NCI-H2081 treated with DMSO at 0.1 percent for 48 hours (cell line): ENCODE measurements at places on chromosomes 12 and 14.

GRCh38 chr14:56196274-56196673, 78.1 kb downstream of the PELI2 start:
- DNase-seq = no peak

- DNase-seq = no peak
Observed at GRCh38 chr12:2027351-2027750, 23.1 kb upstream of the DCP1B start.

DNA sequence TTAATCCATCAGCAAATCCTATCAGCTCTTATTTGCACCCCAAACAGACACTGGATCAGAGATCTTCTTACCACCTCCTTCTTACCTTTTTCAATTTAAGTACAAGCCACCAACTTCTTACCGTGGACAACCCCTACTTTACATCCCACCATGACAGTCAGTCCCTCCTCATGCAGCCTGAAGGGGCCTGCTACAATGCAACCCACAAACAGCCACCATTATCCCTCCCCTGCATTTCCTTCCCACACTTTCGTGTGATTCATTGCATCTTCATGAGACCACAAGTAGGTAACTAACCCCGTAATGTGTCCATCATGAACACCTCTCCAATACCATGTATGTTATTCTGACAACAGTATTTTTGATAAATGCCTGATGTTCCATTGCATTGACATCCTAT, 108.6 kb downstream of the BCL11B start:
- DNase-seq = no peak

- DNase-seq = no peak
Observed at GRCh38 chr12:19018302-19018970, 111.1 kb upstream of the PLEKHA5 start.

DNA sequence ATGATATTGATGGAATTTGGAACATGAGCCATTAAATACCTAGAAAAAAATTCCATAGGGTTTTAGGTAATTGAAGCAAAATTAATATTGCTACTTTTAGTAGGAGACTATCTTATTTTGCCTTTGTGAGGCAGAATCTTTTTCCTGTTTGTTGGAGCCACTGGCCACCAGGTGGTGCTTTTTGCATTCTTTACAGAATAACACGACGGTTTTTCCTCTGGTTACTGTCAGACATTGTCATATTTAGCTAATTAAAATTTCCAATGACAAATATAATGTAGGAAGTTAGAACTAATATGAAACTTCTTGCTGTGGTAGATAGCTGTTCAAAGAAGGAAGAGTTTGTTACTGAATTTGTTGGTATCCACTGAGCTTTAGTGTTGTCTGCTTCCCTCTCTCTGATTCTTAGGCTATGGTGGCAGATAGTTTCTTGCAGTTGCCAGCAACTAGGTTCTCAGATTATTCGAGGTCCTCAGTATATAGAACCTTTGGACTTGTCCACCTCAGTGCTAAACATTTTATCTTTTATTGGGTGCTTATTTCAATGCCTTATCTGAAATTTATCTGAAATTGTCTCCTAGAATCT, 25.7 kb downstream of the RAB21 start:
- no peak for DNase-seq

DNA sequence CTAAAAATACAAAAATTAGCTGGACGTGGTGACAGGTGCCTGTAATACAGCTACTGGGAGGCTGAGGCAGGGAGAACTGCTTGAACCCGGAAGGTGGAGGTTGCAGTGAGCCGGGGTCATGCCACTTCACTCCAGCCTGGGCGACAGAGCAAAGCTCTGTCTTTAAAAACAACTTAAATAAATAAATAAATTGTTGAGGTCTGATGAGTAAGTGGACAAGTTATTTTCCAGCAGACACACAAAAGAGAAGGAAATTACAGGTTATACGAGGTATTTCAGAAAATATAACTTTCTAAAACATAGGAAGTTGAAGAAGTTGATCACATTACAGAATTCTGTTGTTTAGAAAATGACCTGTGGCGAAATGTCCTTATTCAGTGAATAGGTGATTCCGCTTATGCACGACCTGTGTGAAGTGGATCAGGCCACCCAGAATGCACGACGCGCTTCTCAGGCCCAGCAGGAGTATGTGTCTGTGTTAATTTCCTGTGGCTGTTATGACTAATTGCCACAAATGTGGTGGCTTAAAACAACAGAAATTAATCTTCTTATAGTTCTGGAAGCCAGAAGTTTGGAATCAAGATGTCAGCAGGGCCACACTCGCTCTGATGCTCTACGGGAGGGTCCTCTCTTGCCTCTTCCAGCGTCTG, 38.1 kb downstream of the P2RX7 start:
- DNase-seq = no peak

GRCh38 chr14:95533822-95534221, 1.0 kb upstream of the GLRX5 start:
- no peak for DNase-seq

DNA sequence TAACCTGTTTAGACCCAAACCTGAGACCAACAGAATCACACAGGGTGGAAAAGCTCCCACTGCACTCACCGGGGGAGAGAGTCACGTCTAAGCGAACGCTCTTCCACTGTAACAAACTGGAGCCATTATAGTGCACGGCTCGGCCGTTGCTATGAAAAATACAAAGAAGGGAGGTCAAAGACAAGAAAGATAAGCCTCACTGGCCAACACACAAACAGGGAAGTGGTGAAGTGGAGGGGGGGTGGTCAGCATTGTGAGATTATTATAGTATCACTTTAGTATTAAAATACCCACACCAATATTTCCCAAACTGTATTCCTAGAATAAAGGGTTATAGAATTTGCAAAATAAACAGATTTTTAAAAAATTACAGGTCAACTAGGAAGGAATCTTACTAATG, 90.9 kb downstream of the TRAFD1 start:
- DNase-seq = no peak
